ENCODE measurements at places on chromosomes 5 and 9.
A peak's percentile ranks its signal among the peaks of the same experiment; 100 is the strongest.

DNA sequence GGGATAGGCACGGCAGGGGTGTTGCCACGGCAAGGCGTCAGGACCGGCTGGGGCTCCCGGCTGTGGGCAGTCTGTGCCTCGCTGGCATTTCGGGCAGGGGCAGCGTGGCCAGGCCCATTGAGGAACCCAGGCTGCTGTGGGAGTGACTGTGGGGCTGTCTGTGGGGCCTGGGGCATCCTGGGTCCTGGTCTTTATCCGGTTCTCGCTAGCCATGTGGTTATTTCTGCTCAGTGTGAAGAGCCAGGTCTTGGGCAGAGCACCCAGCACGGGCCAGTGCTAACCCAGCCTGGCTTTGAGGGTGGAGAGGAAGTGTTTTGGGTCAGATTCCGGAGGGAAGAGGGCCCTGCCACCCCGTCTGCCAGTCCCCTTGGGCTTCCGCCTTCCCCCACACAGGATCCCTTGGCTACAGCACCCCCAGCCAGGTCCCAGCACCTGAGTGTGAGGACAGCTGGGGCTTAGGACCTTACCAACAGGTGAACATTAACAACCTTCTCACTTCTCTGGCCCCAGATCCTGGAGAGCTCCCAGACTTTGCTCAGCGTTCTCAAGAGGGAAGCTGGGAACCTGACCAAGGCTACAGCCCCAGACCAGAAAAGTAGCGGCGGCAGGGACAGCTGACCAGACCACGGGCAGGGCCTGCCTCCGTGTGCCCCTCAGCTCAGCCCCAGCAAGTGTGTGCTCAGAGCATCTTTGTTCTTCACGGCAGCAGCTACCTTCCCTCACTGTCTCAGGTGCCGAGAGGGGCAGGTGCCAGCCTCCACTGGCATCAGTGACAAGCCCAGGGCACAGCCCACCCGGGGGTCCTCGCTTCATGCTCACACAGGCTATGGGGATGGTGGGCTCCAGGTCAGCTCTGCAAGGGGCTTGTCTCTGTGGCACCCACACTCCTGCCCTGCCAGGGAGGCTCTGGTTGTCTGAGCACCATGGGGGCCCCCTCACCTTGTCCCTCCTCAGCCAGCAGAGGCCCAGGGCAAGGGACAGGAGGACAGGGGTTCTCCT is 1.1 kb downstream of the SSNA1 start:
- DNase-seq, result no peak

- no peak for DNase-seq
Measured at GRCh38 chr5:160165137-160166068, 46.2 kb upstream of the PWWP2A start.

GRCh38 chr5:18802336-18802735 is 1168.1 kb downstream of the TAF11L14 start:
- no peak for DNase-seq

DNA sequence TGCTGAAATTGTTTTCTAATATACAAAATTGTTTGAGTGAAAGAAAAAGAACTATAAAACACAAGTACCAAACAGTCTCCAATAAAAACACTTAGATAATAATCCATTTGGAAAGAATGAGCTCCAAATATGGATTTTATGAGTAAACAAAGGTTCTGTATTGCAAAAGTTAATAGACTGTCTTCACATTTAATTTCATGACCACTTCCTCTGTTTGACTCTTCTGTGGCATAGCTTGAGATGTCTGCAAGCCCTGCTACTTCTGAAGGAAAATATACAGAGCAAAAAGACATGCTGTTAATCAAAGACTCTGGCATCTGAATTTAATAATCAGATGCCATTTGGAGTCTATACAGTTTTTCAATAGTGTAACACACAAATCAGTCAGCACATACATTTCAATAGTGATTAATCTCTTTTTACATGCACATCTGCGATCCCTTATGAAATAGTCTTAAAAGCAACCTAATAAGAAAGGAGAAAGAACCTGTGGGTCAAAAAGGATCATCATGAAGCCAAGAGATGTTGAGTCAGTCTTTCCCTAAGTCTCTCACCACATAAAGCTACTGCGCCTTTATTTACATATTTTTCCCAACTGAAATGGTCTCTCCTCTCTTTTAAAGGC is 165.4 kb upstream of the LHFPL2 start:
- no peak for DNase-seq

DNA sequence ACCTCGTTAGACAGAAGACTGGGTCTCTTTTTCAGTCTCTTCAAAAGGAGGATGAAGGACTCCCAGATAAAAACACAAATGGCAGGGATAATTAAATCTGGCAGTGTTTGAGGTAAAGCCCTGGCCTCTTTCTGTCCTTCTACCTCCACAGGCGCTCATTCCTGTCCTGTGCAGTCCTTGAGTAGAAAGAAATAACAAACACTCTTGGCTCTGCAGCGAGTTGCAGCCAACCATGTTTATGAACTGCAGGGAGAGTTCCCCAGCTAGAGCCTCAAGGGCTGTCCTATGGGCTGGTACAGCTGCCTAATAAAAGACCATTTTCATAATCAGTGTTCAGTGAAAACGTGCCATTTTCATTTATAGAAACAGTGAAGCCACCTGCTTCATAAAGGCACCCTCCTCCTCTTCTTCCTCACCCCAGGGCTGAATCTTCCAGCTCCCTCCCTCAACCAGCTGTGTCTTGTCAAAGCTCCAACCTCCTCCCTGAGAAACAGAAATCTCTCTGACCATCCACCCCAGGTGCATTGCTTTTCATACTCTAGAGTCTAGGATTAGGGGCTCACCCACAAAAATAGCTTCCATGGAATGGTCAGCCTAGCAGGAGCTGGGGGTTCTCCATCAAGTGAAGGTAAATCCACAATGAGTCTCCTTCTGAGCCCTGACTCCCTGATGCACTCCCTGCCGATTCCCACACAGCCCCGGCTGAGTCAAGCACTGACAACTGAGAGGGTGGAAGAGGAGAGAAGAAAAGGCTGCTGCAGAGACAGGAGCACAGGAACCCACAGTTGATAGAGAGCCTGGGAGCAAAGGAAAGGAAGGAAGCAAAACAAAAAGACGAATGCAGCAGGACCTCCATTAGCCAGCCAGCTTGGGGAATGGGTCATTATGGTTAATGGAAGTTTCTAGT is 150.7 kb downstream of the CMYA5 start:
- DNase-seq, result no peak

DNA sequence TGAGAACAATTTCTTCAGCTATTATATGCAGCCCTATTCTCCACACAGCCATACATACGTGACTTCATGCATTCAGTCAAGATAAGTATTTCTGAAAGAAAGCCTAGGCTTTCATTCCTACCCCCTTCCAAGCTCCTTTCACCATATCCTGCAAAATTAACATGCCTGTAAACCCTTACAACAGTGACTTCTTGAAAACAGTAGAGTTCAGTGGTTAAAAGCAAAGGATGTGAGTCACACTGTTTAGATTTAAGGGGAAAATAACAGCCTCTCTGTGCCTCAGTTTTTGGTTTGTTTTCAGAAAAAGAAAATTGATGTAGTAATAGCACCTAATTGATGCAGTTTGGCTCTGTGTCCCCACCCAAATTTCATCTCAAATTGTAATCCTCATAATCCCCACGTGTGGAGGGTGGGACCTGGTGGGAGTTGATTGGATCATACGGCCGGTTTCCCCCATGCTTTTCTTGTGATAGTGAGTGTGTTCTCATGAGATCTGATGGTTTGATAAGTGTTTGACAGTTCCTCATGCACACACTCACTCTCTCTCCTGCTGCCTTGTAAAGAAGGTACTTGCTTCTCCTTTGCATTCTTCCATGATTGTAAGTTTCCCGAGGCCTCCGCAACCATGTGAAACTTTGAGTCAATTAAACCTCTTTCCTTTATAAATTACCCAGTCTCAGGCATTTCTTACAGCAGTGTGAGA is 264.8 kb downstream of the CETN3 start:
- DNase-seq, result no peak

DNA sequence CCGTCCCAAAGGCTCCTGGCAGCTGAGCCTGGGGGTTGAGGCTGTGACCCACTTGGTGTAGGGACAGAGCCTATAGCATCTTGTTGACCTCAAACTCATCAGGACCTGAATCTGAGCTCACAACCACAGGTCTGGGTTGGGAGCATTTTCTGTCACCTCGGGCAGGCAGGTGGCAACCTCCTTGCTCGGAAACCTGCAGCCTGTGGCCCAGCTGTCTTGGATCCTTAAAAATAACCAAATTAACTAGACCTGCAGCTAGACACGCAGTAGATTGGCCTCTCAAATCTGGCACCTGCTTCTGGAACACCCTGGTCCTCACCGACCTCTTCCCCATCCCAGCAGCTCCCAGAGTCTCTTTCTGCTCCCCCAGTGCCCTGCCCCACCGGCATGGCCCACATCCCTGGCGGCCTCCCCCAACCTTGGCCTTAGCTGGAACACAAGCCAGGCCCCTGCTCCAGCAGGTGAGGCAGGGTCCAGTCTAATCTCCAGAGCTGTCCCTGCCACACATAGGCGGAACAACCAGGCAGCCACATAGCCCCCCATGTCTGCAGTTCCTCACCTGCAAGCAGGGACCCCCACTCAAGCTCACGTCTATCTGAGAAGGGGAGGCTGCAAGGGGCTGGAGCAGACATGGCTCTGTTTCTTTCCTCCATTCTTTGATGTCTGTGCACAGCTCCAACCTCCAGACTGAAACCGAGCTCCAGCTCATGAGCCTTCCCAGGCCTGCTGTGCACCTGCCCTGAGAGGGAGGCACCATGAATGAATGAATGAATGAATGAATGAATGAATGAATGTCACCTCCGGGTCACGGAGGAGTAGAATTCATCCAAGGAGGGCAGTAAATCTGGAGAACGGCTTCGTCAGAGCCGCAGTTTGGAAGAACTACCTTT is 28.3 kb downstream of the PAEP start:
- no peak for DNase-seq

- DNase-seq, result no peak
Measured at GRCh38 chr9:132041798-132042197, 37.9 kb downstream of the MED27 start.

DNA sequence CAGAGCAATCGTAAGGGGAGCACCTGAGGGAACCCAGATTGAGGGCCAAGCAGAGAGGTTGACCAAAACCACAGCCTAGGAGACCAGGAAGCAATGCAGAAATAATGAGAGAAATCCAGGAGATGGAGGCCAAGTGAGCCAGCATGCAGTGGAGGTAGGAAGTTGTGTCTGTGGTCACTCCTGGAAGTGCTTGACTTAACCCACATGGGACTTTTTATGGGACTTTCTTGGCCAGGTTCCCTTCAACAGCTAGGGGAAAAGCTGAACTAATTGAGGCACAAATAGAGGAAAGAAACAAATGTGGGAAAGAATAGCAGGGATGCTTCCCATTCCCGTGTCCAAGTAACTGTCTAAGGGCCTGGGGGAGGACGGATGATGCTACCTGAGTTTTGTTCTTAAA is 293.2 kb upstream of the CLINT1 start:
- DNase-seq, result no peak

DNA sequence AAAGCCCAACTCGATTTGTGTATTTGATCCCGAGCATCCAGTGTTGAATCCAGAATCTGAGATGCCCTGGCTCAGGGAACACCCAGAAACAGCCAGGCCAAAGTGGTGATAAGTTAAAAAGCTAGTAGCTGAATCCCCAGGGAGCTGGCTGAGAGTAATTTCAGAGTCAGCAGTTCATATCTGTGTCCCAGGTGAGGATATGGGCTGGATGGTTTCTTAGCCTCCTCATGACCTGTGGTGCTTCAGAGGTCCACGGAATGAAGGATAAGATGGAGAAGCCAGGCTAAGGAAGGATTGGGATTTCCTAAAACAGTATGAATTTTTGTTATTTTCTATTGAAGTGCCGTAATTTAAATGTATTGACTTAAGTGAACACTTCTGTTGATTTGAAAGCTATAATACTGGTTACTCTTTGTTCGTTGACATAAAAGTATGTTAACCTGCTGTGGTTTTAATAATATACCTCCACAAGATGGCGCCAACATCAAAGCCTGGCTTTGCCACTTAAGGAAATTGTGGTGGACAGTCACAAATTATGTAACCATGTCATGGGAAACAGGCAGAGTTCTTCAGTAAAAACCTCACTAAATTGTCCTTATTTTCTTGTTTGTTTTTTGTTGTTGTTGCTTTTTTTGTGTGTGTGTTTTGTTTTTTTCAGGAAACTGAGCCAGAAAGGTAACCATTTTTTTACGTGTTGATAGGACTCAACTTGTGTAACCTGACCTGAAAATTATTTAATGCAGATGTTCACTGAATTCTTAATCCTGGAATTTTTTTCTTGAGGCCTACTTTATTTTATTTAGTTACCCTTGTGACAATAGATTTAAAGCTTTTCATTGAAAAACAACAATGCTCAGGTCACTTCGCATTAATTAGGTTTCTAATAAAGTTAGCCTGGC is 11.4 kb downstream of the MTAP start:
- peak; percentile 49 for DNase-seq

DNA sequence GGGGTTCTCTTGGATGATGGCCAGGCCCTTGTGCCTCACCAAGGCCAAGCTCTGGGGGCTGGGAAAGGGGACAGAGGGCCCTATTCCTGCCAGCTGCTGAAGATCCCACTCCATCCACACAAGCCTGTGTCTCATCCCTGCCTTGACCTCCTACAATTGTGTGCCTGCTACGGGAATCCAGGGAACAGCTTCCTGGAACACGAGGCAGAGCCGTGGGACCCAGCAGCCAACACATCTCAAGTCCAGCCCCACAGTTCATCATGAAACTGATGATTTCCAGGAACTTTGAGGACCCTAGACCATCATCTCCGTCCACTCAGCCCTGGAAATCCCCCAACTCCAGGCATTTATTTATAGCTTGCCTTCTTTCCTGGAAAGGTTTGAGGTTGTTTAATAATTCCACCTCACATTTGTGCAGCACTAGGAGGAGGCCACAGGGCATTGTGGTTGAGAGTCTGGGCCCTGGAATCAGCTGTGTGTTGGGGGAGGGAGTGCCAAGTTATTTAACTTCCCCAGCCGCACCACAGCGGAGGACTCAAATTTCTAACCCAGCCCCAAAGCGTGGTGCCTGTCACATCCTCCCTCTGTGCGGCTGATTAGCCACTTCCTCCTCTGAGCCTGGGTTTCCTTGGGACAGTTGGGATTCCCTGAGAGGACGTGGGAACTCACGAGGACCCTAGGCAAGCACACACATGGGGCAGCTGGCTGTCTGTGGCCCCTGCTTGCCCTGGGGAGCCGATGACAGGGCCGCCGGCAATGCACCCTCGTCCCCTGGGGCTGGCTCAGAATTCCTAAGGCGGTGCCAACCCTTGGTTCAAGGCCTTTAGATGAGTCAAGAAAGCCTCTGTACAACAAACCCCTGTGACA is 58.2 kb upstream of the GGTA1 start:
- no peak for DNase-seq

- no peak for DNase-seq
Measured at GRCh38 chr9:33167972-33168461, 881 bp upstream of the B4GALT1 start.

- no peak for DNase-seq
Measured at GRCh38 chr5:113344973-113345940, 89.5 kb downstream of the TSSK1B start.

DNA sequence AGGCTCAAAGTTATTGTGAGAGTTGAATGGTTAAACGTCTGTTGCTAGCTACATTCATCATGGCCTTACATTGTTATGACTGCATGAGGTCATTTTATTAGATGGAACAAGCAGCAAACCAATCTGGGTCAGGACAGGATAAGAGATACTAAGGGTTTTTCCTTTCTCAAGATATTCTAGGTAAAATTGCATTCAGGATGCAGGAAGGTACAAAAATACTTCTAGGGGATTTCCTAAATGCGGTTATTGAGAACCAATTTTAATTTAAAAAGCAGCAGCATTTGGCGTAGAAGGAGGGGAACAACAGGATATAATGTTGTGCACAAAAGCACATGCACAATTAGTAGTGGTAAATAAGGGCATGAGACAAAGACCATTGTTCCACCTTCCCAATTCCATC is 39.2 kb upstream of the LURAP1L start:
- DNase-seq, result no peak

Data from T-helper 2 cell (primary cell).